ENCODE measurements at places on chromosomes 1 and 21.

DNA sequence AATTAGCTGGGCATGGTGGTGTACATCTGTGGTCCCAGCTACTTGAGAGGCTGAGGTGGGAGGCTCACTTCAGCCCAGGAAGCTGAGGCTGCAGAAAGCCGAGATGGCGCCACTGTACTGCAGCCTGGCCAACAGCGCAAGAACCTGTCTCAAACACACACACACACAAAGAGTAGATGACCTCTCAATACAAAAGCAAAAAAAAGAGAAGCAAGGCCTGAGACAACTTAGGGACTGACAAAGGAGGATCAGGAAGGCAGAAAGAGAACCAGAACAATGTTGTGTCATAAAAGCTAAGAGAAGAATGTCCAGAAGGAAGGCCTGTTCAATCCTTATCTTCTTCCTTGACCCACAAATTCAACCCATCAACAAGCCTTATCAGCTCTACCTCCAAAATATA lies 18.5 kb downstream of the WASF2 start:
- no peak for DNase-seq

DNA sequence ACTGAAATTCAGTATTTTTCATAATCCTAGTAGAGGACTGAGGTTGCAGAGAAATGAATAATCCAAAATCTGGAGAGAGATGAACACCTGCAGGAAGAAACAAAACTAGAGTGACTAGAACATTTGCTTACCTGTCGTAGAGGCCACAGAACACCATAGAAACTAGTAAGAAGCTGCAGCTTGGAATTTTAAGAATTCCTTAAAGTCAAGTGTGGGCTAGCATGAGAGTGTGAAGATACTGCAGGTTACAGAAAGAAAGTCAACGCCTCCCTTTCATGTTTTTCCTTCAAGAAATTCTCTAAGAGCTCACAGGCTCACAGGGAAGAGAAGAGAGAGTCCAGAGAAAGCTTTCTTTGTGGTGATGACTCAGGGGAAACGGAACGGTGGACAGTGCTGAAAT lies 633.7 kb downstream of the LRRIQ3 start:
- DNase-seq = no peak

DNA sequence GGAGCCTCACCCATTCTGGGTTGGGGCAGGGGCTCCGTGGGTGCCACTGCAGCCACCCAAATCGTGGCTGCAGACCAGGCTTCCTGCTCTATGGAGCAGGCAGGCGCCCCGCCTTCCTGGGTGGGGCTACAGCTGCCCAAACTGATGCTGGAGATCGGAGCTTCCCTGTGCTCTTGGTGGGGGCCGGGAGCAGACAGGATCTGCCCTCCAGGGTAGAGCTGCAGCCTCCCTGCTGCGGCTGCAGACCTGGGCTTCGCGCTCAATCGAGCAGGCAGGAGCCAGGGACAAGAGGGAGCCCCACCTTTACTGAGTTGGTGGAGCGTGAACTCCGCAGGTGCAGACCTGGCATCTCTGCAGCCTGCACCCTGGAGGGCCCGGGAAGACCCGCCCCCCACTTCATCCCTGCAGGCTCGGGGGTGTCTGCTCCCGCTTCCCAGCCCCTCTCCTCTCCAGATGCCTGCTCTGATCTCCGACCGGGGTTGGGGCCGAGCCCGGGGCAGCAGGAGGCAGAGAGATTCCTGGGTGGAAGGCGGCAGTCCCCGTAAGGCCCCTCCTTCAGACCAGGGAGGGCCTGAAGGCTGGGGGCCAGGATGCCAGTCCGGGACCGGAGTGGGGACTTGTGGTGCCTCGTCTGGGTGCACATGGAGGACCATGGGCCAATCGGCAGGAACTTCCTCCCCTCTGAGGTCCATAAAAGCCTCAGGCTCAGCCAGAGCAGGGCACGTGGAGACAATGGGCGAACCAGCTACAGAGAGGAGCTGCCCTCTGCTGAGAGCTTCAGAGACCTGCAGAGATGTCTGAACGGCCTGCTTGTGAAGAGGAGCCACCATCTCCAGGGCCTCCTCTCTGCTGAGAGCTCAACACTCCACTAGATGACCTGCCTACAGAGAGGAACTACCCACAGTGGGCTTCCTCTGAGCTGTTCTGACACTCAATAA lies 359.3 kb downstream of the SMYD3 start:
- DNase-seq = no peak

GRCh38 chr1:186146974-186147373 lies 228.1 kb downstream of the TPR start:
- DNase-seq = no peak

All from fibroblast of skin of left biceps (primary cell).